Activated CD8-positive, alpha-beta memory T cell treated with anti-CD3 and anti-CD28 coated beads, Interleukin-2, amount 50 U/mL, for 48 hours (primary cell): ENCODE measurements at places on chromosomes 13 and 19.
A peak's percentile ranks its signal among the peaks of the same experiment; 100 is the strongest.

- no peak for DNase-seq
These were observed 1.2 kb downstream of the SPART start for GRCh38 chr13:36344886-36345437.

DNA sequence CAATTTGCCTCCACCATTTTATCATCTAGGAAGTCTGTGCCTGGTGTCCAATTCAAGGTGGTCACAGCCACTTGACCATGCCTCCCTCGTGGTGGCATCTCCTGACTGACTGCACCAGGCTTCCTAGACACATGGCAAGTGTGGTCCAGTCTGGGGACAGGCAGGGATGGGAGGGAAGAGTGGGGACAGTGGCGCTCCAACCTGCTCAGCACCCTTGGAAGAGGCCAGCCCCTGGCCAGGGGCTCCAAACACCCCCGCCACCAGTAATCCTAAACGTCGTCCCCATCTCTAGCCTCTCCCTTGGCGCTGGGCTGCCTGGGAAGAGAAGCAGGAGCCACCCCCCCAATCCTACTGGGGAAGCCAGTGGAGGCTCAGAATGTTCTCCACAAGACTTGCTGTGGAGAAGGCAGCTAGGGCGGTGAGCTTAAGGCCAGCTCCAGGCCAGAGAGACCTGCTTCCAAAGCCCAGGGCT, 2.7 kb downstream of the RPL36 start:
- no peak for DNase-seq

DNA sequence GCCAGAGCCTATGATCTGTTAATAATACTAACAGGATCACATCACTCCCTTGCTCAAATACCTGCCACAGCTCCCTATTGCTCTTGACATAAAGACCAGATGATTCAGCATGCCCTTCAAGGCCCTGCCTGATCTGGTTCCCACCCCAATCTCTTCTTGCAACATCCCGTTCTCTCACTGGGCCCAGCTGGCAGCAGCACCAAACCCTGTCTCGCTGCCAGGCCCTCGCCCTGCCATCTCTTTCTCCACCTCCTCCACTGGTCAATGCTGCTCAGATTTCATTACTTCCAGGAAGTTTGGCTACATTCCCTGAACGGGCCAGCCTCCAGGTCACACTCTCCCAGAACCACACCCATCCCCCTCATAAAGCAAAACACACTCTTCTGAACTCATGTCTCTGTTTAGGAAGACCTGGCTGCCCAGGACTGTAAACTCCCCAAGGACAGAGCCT, 8.6 kb upstream of the BCAT2 start:
- no peak for DNase-seq

DNA sequence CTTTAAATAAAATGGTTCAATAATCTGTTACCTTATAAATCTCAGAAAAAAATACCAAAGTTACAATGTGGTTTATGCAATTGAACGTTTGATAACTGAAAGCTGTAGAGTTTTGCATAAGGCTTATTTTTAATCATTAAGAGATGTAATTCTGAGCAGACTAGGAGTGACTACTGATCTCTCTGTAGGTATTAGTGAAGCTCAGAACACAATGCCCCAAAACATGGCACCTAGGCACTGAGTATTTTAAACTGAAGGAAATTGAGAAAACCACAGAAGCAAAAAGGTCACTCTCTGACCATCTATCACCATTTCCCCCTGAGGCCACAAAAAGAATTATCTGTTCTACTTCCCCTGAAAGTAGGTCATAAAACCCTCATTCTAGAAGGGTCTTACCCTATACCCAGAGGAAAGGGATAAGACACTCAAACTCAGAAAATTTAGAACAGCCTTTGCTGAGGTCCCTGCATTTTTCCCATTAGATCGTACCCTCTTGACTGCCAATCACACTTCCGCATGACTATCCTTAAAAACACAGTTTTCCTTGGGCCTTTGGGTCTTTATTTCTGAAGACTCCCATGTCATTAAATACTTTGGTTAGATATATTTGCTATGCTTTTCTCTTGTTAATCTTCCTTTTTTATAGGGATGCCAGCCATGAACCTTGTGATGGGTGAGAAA, 158.1 kb downstream of the PCDH9 start:
- no peak for DNase-seq

DNA sequence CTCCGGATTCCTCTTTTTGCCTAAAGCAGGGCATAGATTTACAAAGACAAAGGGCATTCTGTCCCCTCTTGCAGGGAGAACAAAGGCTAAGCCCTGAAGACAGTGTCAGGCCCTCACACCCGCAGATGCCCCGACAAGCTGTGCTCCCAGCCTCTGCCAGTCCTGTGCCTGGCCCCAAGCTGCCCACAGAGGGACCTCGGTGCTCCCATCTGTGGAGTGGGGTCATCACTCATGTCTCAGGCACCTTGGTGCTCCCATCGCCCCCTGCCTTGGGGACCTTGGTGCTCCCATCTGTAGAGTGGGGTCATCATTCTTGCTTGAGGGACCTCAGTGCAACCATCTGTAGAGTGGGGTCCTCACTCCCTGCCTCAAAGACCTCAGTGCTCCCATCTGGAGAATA, 24.3 kb downstream of the C13orf46 start:
- no peak for DNase-seq

DNA sequence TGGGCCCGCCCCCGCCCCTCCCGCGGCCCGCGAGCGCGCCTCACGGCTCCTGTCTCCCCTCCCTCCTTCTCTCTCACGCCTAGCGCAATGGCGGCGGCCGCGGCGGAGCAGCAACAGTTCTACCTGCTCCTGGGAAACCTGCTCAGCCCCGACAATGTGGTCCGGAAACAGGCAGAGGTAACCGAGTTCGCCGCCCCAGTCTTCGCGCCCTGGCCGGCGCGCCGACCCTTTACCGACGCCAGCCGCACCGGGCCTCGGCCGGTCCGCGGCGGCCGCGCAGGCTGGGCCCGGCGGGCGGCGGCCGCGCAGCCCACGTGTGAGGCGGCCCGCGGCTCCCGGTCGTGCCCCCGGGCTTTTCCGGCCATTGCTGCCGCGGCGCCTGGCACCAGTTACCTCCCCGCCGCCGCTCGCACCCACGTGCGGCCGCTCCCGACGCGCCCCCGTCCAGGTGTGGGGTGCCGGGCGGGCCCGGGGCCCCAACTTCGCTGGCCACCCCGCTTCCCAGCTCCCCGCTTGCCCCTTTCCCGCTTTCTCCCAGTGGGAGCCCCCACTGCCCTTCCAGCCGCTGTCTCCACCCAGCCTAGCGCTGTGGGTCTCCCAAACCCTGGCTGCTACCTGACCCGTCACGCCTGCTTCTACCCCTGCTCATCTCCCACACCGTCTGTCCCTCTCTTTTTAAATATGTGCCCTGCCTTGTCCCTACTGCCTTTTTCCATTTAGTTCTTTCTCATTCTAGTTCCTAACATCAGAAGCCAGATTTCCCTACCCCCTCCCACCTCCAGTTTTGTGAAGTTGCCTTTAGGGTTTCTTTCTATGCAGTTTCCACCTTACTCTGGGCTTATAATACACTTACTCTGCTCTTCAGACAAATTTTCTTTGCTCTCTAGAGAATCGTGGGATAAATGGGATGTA, 23.4 kb downstream of the IPO5 start:
- DNase-seq: peak; percentile 62
